ENCODE measurements at places on chromosomes 13 and 19.

GRCh38 chr19:30263830-30264381, 108.3 kb upstream of the ZNF536 start:
- DNase-seq = no peak

DNA sequence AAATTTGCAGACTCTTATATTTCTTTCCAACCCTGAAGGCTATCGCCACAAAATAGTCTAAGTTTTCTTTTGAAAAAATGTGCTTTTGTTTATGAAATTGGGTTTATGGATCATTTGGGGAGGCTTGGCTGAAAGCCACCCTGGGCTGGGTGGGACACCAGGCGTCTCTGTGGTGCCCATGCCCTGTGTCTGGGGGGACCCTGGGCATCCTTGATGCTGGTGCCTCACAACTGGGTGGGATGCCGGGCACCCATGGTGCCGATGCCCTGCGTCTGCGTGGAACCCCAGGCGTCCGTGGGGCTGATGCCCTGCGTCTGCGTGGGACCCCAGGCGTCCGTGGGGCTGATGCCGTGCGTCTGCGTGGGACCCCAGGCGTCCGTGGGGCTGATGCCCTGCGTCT, 105.0 kb downstream of the RAB20 start:
- DNase-seq = no peak

DNA sequence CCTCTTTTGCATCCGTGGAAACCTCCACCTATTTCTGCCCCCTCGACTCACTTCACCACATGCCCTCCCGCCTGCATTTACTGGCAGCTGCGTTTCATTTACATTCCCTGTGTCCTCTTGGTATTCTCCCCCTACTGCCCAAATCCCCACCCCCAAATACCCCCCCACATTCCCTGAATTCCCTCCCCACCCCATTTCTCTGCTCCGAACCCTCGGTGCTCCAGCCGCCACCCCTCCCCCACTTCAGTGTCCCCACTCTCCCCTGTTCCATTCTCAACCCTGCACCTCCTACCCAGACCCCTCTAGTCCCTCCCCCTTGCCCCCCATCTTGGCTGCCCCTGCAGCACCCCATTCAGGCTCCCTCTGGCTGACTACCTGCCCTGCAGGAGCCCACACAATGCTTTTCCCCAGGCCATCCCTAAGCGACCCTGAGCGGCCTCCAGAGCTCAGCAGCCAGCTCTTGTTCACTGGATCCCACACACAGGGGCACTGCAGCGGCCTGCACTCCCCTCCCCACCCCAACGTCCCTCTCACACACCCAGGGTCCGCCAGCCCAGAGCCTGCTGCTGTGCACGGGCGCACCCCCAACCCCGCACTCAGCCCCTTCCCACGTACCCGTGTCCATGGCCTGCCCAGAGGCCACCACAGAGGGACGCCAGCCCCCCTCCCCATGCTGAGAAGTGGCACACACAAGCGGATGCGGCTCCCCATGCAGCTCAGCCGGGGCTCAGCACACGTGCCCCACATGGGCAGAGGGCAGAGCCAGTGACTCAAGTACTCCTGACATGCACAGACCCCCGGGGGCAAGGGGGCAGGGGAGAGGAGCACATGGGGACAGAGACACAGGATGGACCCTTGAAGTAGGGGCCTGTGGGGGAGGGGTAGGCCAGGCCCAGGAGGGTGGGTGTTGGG, 26.3 kb downstream of the SHANK1 start:
- DNase-seq = no peak

DNA sequence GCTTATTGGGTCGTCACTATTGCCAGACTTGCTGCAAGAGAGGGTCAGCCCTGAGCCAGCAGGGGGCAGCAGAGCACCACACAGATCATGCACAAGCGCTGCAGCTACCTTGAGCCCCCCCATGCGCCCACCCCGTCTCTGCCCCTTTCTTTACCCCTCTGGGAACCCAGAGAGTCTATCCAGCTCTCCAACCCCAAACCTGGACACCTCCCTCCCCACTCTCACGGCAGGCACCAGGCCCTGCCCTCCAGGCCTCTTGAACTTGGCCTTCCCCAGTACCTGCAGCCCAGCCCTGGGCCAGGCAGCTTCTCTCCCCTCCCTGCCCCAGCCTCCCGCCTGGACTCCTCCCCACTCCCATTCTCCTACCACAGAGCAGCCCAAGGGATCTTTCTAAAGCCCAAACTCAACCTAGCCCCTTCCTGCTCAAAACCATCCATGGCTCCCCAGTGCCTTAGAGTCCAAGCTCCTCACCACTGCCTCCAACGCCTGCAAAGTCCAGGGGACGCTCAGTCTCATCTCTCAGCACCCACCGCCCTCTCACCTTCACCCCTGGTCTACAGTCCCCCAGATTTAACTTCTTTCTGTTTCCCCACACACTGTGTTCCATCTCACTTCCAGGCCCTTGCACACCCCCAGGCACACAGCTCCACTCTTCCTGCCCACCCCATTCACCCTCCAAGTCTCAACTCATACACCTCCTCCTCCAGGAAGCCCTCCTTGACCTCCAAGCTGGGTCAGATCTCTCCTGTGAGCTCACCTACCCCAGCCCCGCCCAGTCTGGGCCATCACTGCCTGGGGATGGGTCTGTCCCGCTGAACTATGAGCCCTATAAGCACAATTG, 9.4 kb upstream of the CEACAM16 start:
- no peak for DNase-seq

GRCh38 chr19:2374808-2375207, 14.7 kb downstream of the TMPRSS9 start:
- no peak for DNase-seq

DNA sequence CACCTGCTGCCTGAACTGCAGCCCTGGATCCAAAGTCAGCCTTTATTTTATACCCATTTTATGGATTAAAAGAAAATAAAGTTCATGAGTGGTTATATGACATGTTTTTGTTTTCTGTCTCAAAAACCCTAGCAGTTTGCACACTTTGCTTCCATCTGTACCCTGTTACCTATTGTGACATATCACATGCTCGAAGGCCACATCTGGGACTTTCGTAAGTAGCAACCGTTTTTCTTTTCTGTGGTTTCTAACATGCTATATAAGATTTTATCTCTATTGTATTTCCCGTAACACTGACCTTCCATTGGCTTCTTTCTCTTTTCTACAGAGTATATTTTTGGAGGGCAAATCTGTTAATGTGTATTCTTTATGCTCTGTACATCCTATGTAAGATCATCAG, 1007.2 kb downstream of the PCDH9 start:
- DNase-seq = no peak

DNA sequence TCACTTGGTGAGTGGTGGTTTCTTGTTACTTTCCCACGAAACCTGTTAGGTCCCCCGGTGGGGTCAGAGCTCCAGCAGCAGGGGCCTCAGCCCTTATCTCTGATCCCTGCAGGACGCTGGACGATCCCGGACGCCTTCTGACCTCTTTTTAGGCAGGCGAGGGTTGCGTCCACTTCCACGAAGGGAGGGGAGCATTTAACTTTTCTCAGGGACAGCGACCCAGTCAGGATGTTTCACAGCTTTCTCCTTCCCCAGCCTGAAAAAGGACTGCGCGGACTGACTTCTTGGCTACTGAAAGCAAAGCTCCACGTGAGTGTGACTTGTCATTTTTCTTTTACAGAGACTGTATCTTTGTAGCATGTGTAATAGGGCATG, 692 bp downstream of the ZNF234 start:
- DNase-seq = no peak

GRCh38 chr13:92823059-92823458, 403.5 kb upstream of the GPC6 start:
- DNase-seq = no peak

GRCh38 chr19:3365093-3365835, 1.1 kb upstream of the NFIC start:
- DNase-seq = no peak

DNA sequence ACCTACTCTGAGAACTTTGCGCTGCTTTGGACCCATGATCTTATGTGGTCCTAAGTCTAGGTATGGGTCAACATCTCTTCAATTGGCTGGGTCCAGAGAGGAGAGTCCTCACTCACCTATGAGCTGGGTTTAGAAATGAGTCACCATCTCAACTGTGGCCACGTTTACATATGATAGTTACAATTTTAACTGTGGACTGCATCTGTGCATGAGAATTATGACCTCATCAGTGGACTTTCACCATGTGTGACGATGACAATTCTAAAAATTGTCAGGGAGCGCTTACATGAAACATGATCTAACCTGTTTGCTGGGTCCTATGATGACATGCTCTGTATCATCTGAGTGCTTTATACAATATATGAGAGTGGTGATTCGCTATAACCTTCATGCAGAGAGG, 12.7 kb upstream of the ZNF724 start:
- DNase-seq = no peak

GRCh38 chr19:16836115-16837034, 7.2 kb downstream of the SIN3B start:
- no peak for DNase-seq

DNA sequence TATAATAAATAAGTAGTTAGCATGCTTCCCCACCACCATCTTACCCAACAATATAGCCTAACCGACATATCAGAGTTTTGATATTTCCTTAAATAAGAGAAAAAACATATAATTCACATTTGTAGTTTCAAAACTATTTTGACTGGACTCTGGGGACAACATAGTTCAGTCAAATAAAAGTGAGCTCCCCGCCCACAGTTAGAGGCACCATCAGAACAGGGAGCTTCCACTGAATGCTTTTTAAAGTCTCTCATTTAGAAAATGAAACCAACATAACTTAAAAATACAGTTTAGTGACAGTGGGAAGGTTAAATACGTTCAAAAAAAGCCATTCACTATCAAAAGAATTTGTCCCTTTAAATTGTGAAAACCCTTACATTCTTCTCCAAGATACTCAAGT, 92.8 kb downstream of the EPSTI1 start:
- DNase-seq = no peak

- DNase-seq = no peak
Measured at GRCh38 chr13:23572836-23573235, 2.6 kb downstream of the TNFRSF19 start.

DNA sequence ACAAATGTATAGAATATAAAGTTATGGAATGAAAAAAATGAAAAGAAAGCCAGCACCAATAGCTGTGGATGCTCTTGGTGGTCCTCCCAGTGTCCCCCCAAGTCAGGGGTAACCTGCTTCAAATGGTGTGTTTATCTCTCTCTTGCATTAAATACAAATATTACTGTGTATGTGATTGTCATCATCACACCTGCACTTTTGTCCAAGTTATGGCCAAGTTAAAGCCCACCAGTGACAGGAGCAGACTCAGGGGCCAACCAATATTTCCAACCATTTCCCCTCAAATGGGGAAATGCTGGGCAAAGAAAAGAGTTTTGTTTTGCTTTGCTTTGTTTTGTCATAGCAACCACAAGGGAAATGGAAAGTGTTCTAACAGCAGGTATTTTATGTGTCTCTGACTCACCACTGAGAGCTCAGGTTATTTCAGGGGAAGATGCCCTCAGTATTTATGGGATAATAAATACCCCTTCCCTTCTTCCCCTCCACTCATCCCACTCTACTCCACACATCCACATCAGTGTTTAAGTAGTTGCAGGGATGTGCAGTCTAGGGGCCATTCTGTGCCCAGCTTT, 133.6 kb downstream of the COL4A1 start:
- DNase-seq = no peak

DNA sequence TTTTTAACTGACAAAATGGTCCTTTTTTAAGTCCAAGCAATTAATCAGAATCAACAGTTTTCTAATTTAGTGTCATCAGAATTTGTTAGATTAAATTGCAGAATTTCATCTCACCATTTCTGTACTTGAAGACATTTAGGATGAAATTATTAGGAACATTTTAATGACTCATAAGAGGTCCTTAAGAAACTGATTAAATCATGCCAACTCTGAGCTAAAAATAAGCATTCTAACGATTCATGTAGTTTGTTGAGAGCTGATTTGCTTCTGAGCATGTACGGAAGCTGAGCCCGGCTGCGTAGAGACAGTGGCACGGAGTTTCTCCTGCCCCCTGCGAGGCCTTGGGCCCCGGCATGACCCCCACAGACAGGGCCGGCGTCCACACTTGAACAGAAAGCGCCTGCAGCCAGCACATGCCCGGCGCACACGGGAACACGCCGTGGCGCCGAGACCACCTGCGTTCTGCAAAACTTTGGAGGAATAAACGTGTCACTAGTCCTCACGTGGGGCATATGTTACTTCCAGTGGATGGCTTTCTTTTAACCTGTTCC, 89.7 kb upstream of the MCF2L start:
- no peak for DNase-seq

DNA sequence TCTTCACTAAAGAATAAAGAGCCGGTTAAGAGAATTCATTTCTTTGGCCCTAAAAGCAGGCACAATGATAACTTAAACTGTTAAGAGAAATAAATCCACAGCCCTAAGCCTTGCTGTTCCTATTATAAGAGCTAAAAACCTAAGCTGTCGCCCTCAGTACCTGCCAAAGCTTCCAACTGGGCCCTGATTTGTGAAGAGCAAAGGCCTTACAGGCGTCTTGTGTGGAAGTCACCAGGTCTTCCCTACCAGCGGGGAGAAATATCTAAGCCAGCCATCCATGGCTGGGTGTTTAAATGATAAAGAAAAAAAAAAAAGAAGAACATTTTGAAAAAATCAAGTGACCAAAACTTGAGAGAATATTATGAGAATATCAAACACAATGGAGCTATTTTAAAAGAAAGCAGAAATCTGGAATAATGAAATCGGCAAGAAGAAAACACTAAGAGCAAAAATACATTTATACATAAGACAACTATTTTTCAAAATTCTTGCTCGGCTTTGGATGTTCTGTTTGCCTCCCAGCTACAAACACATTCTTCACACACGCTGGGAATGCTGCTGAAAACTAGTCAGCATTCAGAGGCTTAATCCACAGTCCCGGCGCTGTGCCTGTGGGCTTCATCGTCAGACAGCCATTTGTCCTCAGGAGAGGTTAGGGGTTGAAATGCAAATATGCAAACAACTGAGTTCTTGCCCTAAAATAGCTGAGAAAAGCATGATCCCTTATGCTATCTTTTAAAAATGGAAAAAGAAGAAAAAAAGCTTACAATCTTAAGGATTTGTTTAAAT, 89.8 kb upstream of the LSM14A start:
- DNase-seq = no peak

GRCh38 chr13:92717857-92718256, 508.8 kb upstream of the GPC6 start:
- DNase-seq = no peak

DNA sequence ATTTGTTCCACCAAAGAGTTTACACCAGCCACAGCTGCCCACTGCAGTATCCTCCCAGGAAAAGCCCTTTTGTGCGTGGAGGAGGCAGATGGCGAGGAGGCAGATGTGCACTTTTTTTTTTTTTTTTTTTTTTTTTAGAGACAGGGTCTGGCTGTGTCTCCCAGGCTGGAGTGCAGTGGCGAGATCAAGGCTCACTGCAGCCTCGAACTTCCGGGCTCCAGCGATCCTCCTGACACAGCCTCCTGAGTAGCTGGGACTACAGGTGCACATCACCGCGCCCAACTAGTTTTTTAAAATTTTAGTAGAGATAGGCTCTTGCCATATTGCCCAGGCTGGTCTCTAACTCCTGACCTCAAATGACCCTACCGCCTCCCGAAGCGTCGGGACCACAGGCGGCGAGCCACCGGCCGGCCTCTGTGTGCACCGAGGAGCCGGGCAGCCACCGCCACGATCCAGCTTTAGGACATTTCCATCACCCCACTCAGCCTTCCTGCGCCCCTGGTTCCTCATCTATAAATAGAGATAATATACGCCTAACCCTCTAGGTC, 563 bp upstream of the PDCD5 start:
- no peak for DNase-seq
